ENCODE measurements at places on chromosomes 1 and 21.

- DNase-seq = no peak
Observed at GRCh38 chr21:33135925-33136324, 66.0 kb downstream of the OLIG1 start.

DNA sequence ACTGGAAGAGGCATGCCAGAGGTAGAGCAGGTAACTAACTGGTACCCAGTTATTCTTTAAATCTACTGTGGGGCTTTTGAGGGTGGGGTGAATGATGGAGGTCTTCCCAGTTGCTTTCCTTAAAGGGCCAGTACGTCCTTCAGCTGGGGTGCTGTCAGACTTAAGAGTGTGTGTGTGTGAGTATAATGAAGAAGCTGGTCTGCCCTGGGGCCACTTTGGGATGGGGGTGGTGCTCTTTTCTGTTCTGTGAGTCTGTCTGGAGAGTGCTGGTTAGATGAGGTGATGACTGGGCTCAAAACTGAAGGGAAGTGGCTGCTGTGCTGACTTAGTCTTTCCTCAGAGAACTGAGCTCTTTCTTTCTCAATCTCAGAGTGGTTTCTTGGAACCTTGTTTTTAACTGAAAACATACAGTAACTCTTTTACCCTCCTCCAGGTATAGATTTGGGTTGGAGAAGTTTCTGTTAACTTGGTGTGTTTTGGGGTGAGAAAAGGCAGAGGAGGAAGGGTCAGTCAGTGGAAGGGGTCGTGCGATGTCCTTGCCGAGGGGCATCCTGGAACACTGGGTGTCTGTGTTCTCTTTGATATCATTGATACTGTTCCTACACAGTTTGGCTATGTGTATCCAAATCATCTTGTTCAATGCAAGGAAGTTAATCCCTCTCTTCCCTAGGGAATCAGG, 746 bp downstream of the MACF1 start:
- no peak for DNase-seq

- DNase-seq = no peak
Observed at GRCh38 chr1:33005838-33006421, 30.8 kb downstream of the AK2 start.

- DNase-seq = no peak
Observed at GRCh38 chr21:27647401-27647800, 680.5 kb upstream of the ADAMTS5 start.

DNA sequence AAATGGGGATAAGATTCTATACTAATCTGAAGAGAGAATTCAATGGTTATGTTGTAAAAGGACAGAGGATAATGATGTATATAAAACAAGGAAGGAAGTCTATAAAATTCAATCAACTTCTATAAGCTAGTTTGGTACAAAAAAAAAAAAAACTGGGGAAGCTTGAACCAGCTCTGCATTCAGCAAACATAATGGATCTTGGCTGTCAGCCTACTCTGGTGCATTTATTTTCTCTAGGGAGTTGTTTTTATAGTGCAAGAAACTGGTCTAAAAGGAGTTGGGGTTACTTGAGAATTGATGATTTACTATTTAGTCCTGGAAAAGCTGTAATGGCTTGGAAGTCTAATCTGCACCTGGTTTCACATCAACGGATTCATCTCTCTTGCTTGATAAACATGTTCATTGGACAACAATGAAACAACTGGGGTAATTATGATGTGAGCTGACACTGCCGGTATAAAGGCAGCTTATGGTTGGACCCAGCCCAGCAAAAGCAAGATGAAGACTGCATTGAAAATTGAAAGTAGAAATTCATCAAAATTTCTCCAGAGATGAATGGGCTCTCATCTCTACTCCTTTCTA, 199.4 kb upstream of the NRIP1 start:
- DNase-seq = no peak

GRCh38 chr1:183685112-183685713, 32.1 kb upstream of the APOBEC4 start:
- DNase-seq = no peak

GRCh38 chr1:244209955-244210354, 158.9 kb downstream of the ZBTB18 start:
- DNase-seq = no peak

- no peak for DNase-seq
Observed at GRCh38 chr1:207024202-207025145, 8.1 kb downstream of the C1orf116 start.

DNA sequence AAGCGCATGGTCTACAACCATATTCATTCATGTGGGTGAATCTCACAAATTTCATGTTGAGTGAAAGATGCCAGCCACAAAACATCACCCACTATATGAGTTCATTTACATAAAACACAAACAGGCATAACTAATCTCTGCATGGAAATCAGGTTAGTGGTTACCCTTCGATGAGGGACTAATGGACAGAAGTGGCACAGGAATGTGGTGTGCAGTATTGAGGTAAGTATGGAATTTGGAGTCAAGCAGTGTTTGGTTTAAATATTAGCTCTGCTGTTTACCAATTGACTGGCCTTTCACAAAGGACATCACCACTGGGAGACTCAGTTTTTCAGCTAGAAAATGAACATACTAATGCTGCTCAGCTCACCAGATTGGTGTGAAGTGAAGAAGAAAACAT, 24.2 kb downstream of the CCDC185 start:
- DNase-seq = no peak

- DNase-seq = no peak
Observed at GRCh38 chr21:35987475-35987874, 72.9 kb downstream of the SETD4 start.

- no peak for DNase-seq
Observed at GRCh38 chr1:3190256-3191041, 121.4 kb downstream of the PRDM16 start.

DNA sequence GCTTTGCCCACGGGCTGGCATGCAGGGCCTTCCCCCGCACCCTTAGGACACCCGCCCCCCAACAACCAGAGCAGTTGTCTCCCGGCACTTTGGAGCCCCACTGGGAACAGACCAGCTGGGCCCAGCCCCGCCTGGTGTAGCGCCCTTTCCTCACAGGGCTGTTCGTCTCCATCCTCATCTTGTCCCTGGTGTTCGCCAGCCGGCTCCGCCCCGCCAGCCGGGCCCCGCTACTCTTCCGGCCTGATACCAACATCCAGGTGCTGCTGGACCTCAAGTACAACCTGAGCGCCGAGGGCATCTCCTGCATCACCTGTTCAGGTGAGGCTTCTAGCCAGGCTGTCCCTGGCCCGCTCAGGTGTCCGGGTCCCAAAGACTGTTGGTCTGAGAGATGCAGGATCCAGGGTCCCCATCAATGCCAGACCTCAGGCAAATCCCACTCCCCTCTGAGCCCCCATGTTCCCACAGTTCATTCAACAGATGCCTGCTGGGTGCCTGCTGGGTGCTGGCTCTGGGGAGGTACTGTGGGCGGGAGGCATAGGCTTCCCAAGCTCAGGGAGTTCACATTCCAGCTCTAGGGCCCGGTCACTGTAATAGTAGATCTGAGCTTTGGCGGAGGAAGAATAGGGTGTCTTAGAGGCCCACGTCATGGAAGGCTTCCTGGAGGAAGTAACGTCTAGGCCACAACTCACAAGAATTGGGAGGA, 41.7 kb downstream of the DISP3 start:
- DNase-seq = no peak

Measured in NCI-H1436 (cell line).